CD4-positive, alpha-beta T cell treated with Interleukin-2 at 100 ng/mL for 4 hours (primary cell): ENCODE measurements at places on chromosomes 11 and 22.

DNA sequence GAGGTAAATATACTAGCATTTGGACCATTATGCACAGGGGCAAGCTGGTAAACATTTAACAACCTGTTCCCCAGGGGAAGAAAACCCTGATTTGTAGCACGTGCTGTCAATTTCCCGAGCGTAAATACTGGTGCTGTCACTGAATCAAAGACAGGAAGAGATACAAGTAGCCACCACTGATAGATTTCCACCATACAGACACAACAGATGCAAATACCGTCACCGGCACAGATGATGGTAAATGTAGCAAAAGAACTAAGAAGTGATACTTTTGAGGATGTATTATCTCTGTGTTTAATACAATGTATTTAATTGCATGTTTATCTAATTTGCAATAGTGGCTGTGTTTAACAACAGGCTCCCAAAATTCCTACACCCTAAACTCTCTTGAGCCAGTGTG, 39.6 kb downstream of the SHISAL1 start:
- DNase-seq, result no peak

GRCh38 chr22:37014835-37015586, 4.2 kb downstream of the TST start:
- DNase-seq, result no peak

DNA sequence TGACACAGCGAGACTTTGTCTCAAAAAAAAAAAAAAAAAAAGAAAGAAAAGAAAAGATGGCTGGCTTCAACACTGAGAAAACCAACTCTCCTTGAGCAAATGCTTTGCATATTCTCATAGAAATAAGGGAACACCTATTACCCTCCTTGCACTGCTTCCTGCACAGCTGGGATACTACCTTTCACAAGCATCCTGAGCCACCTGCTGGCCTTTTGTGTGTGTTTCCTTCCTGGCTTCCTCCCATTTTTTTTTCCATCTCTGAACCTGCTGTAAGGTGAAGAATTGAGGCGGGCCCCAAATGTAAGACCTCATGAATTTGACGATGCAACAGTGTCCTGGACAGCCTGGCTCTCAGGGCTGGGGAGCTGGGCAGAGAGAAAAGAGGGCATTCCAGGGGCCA, 1.9 kb upstream of the RFPL3 start:
- DNase-seq, result no peak

GRCh38 chr22:19943082-19944026, 1.7 kb upstream of the TXNRD2 start:
- no peak for DNase-seq

- no peak for DNase-seq
Measured at GRCh38 chr11:110467556-110467955, 37.8 kb downstream of the FDX1 start.

DNA sequence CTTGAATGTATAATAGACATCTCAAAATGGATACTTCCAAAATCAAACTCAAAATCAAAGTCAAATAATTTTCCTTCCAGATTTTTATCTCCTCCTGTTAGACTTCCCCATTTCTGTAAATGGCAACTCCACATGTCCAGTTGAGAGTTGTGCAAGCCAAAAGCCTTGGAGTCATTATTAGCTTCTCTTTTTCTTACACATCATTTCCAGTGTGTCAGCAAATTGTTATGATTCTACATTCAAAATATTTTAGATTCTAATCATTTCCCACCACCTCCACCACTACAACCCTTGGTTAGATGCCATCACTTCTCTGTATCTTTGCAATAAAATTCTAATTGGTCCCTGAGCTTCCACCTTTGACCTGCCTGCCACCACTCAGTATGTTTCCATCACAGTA, 155.7 kb downstream of the CNTN5 start:
- no peak for DNase-seq

GRCh38 chr11:65381716-65382032, 772 bp downstream of the SLC25A45 start:
- no peak for DNase-seq

DNA sequence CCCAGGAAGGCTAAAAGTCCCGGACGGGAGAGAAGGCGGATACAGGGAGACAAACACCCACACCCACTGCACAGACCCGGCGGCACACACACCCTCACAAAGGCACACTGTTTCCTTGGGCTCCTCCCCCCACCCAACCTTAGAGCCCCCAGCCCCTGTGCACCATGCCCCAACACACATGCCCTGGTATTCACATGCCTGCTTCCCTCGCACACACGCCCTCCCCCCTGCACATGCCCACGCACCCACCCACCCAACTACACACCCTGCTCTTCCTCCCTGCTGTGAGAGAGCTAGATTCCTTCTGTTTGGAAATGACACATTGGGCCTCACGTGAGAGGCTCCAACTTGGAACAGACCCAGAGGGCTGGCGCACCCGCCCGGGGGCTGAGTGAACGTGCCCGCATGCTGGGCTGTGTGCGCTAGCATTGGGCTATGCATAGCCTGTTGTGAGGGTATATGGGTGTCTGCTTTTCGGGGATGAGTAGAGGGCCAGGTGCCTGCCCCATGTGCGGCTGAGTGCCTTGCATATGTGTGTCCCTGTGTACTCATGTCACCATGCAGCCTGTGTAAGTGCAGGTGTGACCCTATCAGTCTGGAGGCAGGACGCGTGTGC, 518 bp upstream of the CHRM1 start:
- no peak for DNase-seq

DNA sequence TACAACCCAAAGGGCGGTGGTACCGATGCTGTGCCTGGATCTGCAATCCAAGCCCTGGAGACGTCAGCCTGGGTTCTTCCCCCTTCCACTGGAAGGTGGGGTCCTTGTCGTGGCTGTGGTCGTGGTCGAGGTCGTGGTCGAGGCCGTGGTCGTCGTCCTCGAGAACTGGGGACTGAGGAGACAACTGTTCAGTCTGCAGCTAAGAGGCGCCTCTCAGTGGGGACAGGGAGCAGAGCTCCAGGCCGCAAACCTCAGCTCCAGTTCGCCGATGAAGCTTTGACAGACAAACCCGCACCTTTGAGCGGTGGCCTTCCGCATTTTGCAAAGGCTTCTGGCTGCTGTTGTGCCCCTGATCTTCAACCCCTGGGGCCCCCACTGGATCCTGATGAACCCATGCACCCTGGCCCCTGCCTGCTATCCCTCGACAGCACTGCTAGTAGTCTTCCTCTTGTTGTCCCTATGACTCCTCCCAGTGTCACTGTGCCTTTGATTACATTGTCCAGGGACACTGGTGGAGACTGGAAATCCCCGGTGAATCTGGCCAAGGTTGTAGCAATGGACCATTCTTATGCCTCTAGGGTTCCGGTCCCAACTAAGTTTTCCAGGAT, 1.5 kb downstream of the KDM4F start:
- no peak for DNase-seq

- peak; percentile 63 for DNase-seq
Measured at GRCh38 chr11:96257972-96258934, 84.7 kb downstream of the MAML2 start.

DNA sequence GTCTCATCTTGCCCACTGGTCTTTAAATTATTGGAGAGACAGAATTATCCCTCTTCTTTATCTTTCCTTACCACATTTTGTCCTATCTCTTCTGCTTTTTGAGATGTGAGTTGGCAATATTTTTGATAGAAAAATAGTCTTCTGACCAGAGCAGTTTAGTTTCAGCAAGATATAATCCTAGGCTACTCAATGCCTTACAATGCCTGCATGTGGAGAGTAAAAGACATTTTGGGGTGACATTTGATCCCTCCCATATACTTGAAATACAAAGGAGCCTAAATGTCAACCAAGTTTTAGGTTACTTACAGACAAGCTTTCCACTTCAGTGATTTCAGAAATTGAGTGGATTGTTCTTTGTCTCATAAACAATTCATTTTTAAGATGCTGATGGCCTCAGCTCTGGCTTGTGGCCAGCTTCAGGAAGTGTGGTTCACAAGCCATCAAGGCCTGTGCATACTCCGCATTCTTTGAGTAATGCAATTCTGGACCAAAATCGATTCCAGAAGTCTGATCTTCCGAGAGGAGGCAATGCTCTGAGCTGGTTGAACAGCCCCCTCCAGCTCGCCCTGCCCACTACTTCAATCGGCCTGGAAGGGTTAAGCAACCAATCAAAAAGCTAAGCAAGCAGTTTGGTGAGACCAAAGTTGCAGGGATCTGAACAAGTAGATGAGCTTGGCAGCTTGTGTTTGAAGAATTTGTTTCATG, 274.4 kb downstream of the BLID start:
- DNase-seq, result no peak

DNA sequence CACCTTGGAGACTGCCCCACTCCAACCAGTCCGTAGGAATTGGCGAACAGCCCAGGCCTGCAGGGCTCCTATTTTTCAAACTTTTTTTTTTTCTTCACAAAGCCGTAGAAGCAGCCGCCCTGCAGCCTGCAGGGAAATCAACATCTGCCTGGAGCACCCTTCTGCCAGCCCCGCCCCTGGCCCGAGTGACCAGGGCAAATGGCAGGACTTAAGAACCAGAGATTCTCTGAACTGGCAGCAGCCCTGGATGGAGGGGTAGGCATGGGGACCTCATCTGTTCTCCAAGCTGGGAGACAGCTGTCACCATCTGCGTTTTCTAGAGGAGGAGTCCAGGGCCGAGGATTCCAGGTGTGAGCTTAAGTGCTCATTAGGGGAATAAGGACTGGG, 5.6 kb downstream of the SCN2B start:
- no peak for DNase-seq

GRCh38 chr11:82631722-82632630, 101.7 kb downstream of the FAM181B start:
- no peak for DNase-seq

GRCh38 chr22:35842954-35843353, 125.3 kb downstream of the APOL5 start:
- DNase-seq, result no peak

DNA sequence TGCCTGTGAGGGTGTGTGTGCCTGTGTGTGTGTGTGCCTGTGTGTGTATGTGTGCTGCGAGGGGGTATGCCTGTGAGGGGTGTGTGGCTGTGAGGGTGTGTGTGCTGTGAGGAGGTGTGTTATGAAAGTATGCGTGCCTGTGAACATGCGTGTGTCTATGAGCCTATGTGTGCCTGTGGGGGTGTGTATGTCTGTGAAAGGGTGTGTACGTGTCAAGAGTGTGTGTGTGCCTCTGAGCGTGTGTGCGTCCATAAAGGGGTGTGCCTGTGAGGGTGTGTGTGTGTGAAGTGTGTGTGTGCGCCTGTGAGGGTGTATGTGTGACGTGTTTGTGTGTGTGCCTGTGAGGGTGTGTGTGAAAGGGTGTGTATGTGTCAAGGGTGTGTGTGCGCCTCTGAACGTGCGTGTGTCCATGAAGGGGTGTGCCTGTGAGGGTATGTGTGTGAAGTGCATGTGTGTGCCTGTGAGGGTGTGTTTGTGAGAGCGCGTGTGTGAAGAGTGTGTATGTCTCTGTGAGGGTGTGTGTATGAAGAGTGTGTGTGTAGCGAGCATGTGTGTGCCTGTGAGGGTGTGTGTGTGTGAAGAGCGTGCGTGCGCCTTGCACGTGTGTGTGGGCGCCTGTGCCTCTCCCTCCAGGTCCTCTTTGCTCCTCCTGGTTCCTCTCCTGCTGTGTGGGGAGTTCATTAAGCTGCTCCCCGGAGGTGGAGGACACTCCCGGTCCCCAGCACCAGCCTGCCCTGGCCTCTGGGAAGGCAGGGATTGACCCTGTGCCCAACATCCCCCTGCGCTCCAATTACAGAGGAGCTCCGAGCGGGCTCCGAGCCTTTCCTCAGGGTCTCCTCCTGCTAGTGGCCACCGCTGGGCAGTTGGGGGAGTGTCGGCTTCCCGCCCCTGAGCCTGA, 53.3 kb downstream of the CACNA1I start:
- DNase-seq, result no peak

- no peak for DNase-seq
Measured at GRCh38 chr22:46185283-46185682, 35.0 kb downstream of the PPARA start.

DNA sequence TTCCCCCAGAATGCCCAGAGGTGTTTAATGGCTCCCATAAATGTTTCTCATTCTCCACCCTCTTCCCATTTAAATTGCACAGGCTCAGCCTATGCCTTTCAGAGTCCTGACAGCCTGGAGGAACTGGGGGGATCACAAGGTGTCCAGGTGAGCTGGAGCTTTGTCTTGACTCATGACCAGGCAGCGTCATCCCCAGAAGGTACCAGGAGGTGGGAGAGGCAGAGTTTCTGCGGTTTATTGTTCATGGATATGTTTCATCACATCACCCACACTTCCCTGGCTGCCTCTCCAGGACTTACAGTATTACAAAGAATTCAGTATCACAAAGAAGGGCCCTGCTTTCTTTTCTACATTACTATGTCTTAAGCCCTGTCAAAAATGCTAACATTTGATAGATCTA, 103.2 kb upstream of the GALNT18 start:
- no peak for DNase-seq

DNA sequence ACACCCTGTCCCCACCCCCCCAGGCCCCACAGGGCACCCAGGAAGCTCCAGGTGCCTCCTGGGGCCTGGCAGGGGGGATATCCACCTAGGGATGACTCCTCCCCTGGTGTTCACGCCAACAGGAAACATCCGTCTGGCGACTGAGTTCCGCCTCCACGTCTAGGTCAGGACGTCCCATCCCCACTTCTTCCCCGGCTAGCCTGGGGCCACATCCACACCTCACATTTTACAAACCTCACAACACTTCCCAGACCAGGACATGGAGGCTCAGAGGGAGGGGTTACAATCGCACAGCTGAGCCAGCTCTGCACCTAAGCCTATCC, 21.0 kb downstream of the MAFF start:
- no peak for DNase-seq

GRCh38 chr11:45859661-45860140, 12.4 kb downstream of the CRY2 start:
- DNase-seq, result no peak

DNA sequence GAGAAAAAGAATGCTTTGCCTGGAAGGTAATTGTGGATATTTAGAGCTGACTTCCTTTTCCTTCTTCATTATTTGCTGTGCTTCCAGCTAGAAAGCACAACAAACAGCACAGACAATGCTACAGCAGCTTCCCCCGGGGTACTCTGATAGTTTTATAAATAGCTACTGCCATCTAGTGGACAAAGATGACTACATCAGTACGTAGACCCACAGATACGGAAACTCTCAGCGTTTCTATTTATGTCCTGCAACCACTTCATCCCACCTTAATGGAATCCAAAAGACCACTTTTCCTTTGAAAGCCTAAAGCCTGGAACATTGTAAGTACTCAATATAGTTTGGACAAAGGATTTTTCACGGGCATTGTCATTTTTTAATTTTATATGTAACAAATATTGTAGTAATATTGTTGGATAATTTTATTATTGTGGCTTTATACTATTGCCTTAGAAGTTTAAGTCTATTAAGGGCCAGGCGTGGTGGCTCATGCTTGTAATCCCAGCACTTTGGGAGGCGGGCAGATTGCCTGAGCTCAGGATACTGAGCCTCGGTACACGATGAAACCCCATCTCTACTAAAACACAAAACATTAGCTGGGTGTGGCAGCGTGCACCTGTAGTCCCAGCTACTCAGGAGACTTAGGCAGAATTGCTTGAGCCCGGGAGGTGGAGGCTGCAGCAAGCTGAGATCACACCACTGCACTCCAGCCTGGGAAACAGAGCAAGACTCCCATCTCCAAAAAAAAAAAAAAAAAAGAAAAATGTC, 7.5 kb downstream of the HSPA8 start:
- DNase-seq, result peak; percentile 77

GRCh38 chr11:21511835-21512440, 680.9 kb upstream of the ANO5 start:
- no peak for DNase-seq
